ENCODE measurements at places on chromosomes 16 and 17. TPM values are rescaled to one million over a fixed set of nuclear protein-coding genes. Genes with fewer than 3 reads are reported as not detected.

- DNase-seq: no peak
These were observed 89.4 kb downstream of the NDE1 start for GRCh38 chr16:15739464-15739863.

The C17orf67 gene
- 1.1 TPM for total RNA-seq

The NOS2 gene
- total RNA-seq: 0.22 TPM

DNA sequence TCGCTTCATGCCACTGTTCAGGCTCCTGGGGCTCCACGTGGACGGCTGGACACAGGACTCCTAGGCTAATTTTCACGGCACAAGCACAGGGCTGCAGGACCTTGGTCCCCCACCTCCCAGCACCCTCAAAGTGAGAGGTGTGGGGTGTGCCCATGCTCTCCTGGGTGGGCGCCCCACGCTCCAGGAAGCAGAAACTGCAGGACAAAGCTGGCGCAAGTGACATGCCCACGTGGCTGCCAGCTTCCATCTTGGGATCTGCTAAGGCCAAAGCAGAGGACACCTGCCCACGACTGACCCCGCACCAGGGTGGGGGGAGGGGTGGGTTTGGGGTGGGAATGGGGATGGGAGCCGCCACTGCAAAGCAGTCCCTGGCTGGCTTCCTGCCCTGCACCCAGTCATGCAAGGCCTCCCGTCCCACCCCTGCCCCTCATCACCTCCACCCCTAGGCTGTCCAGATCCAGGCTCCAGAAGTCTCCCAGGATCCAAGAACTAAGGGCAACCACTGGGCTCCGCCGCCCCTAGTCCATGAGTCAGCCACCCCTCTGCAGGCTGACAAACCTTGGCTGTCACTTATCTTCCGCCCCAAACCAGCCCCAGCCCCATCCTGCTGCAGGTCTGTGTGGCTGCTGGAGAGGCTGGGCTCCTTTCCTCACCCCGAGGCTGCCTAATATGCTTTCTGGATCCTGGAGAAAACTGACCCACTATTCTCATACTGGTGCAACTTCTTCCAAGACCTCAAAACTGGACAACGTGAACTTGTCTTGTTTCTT, 11.1 kb downstream of the USP6 start:
- no peak for DNase-seq

The CCL16 gene
- not detected for total RNA-seq

- DNase-seq: no peak
These were observed 5.8 kb downstream of the SOCS1 start for GRCh38 chr16:11250091-11250785.

- DNase-seq: no peak
These were observed 302.9 kb upstream of the XYLT1 start for GRCh38 chr16:17773698-17774101.

The WFIKKN2 gene
- total RNA-seq: 0.14 TPM
